8988T (cell line): ENCODE measurements at places on chromosomes 7 and 10.

DNA sequence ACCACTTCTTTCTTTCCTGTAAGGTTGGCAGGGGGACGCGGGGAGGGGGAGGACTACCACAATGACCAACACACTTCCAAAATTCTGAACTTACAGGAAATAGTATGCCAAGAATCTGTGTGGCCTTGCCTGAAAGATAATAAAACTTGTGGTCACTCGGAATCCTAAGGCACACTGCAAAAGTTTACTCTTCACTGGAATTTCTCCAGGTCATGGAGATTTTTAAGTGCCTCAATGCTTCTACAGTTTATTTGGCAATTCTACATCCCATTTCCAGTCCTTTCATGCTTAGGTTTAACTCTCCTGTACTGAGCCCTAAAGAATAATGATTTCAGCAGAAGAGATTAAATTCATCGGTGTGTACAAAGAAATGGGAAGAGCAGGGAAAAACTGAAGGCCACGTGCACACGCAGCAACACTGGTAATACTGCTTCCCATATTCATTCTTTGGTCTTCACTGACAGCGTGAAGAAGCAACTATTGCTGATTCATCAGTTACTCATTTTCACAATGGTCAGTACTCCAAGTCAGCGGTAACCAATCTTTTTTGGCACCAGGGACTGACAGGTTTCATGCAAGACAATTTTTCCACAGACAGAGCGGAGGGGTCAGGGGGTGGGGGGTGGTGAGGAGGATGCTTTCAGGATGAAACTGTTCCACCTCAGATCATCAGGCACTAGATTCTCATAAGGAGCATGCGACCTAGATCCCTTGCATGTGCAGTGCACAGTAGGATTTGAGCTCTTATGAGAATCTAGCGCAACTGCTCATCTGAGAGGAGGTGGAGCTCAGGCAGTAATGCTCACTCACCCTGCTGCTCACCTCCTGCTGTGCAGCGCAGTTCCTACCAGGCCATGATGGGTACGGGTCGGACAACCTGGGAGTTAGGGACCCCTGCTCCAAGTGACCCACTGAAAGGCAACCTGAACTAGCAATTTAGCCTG, 9.8 kb downstream of the LARP4B start:
- no peak for DNase-seq

DNA sequence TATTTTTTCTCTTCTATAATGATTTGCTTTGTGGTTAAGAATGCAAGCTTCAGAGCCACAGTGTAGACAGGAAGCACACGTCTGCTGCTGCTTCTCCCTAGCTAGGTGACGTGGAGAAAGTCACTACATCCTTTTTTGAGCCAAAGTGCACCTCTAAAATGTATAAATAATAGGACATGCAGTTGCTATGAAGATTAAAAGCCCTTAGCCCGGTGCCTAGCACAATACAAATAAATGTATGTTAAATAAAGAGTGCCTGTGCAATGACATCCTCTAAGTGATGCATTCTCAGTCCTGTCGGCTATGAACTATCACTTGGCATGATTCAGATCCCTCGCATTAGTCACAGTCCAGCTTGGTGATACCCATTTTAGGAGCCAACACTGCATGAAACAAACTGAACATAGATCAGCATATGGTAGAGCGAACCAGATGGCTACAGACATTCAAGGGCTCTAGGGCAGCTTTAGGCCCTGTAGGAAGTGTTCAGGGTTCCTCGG, 4.8 kb upstream of the TRDMT1 start:
- no peak for DNase-seq

- no peak for DNase-seq
These were observed 37.8 kb upstream of the FXYD4 start for GRCh38 chr10:43333653-43334052.

GRCh38 chr7:96244992-96245292, 77.0 kb downstream of the SLC25A13 start:
- no peak for DNase-seq

DNA sequence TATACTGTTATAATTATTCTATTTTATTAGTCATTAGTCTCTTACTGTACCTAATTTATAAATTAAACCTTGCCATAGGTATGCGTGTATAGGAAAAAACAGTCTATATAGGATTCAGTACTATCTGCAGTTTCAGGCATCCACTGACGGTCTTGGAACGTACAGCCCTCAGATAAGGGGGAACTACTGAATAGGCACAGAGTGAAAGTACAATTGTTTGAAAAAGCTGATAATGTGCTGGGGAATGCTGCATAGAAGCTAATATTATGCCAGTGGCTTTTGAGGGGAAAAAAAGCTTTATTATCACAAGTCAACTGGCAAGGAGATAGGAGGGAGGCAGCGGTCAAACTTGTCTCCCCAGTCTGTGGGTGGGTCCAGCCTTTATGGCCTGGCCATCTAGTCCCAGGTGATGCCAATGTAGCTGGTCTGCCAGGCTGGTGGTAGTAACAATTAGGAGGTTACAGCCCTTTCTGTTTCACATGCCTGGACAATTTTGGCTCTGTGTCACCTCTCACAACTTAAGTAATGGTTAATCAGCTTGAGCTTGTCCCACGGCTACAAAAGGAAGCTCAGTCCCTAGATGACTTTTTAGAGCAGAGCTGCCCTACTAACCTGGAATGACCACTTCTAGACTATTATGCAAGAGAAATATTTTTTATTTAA, 8.3 kb upstream of the FMC1 start:
- no peak for DNase-seq

GRCh38 chr10:49282306-49282705, 16.7 kb upstream of the C10orf71 start:
- no peak for DNase-seq

- DNase-seq = no peak
These were observed 750.8 kb downstream of the REEP3 start for GRCh38 chr10:64271983-64272382.

DNA sequence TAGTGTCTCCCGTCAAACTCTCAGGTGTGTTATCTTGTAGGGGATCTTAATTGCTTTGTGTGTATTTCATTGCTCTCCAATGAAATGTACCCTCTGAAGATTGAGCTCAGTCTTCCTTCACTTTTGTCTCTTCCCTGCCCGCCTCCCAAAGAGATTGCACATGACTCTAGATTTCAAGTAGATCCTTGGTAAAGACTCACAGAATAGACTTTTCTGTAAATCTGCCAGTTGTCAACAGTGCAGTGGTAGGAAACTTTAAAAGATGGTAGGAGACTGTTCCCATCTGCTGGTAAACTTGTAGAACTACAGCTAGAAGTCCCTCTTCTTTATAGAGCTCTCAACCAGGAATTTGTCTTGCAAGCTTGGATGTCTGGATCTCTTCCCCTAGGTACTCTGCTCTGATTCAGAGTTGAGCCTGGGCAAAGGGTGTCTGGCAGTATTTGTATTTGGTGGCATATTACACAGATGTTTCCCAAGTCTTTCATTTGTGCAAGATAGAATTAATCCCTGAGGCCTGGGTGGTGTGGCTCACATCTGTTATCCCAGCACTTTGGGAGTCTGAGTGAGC, 9.6 kb downstream of the CCL26 start:
- peak; percentile 54 for DNase-seq

DNA sequence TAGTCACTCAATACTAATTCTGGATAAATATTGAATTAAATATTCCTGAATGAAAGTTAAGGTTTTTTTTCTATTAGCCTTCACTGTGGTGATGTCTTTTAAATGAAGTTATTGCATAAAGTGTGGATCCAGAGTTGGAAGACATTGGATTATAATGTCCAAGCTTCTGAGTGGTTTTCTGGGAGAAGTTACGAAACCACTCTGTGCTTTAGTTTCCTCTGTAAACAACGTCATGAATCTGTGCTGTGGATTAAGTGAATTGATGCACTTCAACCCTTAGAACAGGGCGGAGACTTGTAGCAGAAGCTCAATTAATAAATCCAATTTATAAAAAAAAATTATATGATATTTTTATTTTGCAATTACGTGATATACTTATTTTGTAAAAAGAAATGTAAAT, 271.7 kb downstream of the BICC1 start:
- DNase-seq = no peak

- DNase-seq = no peak
These were observed 249.6 kb upstream of the CHRM2 start for GRCh38 chr7:136618818-136619217.

- no peak for DNase-seq
These were observed 755 bp downstream of the HOXA13 start for GRCh38 chr7:27198871-27199801.

- no peak for DNase-seq
These were observed 152.8 kb upstream of the TCF7L2 start for GRCh38 chr10:112797197-112797596.

DNA sequence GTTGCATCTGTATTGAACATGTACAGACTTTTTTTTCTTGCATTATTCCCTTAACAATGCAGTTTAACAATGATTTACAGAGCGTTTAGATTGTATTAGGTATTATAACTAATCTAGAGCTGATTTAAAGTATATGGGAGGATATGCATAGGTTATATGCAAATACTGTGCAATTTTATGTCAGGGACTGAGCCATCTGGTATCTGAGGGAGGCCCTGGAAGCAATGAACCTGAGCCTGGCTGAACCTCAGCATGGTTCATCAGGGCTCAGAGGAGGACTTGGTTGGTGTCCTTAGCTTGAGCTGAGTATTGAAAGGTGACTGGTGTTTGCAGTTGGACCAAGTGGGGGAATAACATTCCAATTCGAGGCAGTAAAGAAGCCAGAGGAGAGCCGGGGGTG, 4.8 kb downstream of the ADCK2 start:
- DNase-seq = no peak

DNA sequence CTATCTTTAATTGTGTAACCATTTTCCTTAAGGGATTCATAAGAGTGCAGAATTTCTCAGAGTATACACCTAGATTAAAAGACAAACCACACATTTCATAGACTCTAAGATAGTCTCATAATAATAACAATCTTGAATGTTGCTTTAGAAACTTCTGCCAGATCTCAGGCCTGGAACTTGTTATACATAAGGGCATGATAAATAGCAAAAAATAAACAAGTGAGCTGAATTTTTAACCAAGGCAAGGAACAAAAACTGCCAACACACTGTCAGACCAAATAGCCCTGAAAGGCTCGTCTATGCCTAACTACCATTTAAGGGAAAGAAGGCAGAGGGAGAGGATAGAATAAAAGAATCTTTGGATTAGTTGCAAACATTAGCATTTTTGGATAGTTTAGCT, 65.8 kb upstream of the SEMA3C start:
- no peak for DNase-seq

GRCh38 chr7:35248576-35249536, 5.0 kb downstream of the TBX20 start:
- DNase-seq = no peak

DNA sequence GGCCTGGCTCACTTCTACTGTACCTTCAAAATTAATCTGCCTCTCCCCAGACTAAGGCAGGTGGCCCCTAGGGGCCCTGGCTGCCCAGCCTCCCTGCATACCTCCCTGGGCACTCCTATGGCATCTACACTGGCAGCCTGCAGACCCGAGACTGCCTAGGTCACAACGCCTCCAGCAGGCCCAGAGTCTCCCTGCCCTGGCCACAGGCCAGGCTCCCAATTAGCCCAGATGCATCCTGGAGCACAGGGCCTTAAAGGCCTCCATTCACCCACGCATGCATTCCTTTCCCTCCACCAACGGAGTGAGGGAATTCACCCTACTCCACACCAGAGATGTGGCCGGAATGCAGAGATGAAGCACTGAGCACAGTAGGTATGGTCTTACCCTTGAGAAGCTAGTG, 1.9 kb downstream of the CHAT start:
- DNase-seq = no peak

- DNase-seq = no peak
These were observed 52.1 kb downstream of the KCNH2 start for GRCh38 chr7:150926066-150926465.

DNA sequence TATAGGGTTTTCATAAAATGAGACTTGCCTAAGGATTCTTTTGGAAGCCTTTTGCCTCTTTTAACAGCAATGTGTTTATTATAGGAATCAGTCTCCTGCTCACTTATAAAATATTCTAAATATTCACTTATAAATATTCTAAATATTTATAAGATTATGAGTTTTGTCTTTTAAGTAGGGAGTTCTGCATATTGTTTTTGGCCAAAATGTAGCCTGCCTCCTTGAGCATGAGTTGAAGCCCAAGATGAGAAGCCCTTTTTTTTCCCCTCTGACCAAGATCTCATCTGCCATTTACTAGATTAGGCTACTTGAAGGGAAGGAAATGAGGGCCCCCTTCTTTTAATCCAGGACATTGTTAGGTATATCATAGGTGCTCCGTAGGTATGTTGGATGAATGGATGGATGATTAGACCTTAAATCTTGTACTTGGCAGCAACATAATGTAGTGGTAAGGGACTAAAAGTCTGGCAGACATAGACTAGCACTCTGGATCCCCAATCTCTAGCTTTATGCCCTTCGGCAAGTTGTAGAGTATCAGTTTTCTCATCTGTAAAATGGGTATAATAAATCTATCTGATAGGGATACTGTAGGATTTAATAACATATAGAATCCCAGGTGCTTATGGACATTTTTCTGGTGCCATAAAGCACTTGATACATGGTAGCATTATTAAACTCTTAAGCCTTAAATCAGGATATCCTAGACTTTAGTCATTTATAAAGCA, 59.1 kb downstream of the ARID5B start:
- DNase-seq = no peak

DNA sequence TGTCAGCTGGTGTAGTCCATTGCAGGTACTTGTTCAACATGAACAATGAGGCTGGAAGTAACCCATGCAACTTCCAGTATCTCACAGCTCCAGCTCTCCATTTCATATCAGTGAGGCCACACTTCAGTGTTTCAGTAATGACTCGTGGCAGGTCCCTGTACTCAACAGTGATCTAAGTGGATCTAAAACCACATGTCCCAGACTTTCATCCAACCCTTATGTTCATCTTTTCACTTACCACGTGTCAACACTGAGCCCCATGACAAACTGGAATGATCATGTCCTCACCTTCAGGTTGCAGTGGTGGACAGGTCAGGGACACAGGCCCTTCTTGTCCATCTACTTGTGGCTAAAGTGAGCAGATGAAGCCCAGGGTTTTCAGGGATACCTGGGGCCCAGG, 155.0 kb upstream of the GRB10 start:
- DNase-seq = no peak

DNA sequence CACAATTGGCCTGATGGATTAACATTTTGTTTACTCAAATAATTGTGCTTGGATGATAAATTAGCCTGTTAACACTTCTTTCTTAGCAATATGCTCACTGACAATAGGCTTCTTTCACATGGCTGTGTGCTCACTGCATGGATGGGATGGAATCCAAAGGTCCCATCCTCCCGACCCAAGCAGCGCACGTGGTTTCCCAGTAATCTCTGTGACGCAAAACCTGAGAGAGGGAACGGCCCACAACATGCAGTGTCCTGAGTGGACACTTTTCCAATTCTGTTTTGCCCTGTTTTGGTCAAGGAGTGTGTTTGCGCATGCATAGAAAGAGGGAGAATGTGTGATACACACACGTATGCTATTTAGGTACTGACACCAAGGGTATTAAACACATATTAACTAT, 42.1 kb upstream of the RASGEF1A start:
- DNase-seq = no peak

- no peak for DNase-seq
These were observed 38.1 kb upstream of the XPNPEP1 start for GRCh38 chr10:109961174-109962001.

GRCh38 chr10:15813415-15813814, 46.9 kb downstream of the MINDY3 start:
- no peak for DNase-seq

GRCh38 chr10:19713159-19713558, 103.1 kb upstream of the PLXDC2 start:
- no peak for DNase-seq
